Activated CD4-positive, CD25-positive, alpha-beta regulatory T cell treated with anti-CD3 and anti-CD28 coated beads, Interleukin-2, amount 50 U/mL, for 72 hours (primary cell): ENCODE measurements at places on chromosomes 13 and 19.

DNA sequence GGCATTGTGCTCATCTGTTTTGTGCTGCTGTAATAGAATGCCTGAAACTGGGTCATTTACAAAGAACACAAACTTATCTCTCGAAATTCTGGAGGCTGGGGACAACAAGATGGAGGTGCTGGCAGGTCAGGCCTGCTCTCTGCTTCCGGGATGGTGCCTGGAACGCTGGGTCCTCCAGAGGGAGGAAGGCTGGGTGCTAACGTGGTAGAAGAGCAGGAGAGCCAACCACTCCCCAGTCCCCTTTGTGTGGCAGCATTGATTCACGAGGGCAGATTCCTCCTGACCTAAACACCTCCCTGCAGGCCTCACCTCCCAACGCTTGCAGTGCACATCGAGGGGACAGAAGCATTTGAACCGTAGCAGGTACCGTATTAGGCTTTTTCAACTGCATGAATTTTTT is 34.1 kb upstream of the TFDP1 start:
- no peak for DNase-seq

DNA sequence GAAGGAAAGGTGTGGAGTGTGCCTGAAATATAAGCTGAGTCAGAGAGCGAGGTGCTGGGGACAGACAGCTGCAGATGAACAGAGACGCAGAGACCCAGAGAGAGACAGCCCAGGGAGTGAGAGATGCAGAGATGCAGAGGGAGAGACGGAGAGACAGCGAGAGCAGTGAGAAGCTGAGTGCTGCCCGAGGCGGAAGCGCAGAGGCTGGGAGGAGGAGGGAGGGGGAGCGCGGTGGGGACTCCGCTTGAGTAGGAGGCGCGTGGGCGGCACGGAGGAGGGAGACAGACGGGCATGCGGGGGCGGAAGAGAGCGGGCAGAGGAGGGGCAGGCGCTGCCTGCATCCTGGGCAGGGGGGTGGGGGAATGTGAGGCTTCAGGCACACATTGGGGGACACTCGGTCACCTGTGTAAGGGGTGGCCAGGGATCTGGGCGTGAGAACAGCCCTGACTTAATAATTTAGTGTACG is 25.7 kb downstream of the SLC8A2 start:
- DNase-seq = peak; percentile 63

- DNase-seq = no peak
Observed at GRCh38 chr19:51227966-51228365, 3.1 kb downstream of the CD33 start.

- DNase-seq = no peak
Observed at GRCh38 chr13:45895881-45896280, 44.3 kb upstream of the SIAH3 start.

DNA sequence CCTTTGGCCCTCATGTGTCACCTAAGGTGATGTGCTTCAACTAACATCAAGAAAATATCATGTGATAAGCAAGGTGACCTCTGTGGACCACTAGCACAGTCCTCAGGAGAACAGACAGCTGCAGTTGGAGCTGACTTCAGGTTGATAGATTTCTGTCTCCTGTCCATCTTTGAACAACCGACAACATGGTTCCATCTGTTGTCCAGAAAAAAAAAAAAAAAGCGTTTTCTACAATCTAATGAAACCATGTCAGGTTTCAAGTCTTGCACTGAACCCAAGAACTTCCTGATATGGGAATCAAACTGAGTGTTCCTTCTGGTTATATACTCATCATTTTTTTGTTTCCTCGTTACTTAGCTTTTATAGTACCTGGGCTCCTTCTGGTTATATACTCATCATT is 75.7 kb downstream of the LHFPL6 start:
- no peak for DNase-seq

- DNase-seq = no peak
Observed at GRCh38 chr13:111472083-111472482, 151.6 kb downstream of the TEX29 start.

- no peak for DNase-seq
Observed at GRCh38 chr13:80363890-80364503, 23.1 kb upstream of the SPRY2 start.

DNA sequence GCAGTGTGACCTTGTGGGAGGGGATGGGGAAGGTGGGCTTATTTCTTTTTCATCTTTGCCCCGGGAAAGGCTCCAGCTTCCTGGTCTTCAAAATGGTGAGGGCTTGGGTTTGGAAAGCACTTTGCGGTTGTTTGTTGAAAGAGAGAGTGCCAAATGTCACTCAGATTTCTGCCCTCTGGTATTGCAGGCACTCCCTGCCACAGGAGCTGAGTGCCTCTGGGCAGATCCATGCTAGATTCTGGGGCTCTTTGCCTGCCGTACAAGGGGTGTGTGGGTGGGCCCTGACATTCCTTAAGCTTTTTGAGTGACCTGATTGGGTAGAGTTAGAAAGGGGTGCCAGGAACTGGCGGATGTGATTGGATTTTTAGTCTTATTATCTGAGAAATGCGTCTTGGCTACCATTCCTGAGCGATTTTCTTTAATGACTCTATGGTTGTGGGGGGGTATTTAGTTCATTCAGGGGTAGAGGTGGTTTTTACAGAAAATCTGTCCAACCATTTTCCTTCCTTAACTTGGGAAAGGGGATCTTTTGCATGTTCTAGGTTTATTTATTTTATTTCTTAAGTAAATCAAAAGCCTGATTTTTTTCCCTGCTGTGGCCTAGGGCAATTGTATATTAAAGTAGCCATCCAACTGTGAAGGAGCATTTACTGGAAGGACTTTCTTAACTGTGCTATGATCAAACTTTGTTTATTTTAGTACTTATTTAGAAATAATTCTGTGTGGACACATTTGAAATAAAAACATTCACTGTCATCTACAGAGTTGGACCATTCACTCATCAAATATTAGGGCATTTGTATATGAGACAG is 3.2 kb downstream of the ARHGAP35 start:
- DNase-seq = no peak

- DNase-seq = no peak
Observed at GRCh38 chr19:39544226-39544903, 4.4 kb upstream of the EID2 start.

DNA sequence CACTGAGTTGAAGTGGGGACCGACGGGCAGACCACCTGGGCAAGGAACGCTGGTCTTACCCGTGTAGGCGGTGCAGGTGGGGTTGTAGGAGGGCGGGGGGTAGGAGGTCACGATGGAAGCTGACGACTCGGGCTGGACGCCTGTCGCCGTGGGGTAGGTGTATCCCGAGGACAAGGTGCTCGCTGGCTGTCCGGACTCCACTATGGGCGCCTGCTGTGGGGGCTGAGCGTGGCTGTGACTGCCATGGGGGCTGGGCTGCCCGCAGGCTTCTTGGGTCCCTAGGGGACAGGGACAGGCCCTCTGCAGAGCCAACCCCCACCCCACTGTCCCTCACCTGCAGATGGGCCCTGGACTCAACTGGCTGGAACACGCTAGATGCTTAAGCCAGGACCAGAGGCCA is 37.2 kb downstream of the ZFR2 start:
- DNase-seq = no peak

GRCh38 chr13:22801402-22802003 is 379.3 kb upstream of the SGCG start:
- no peak for DNase-seq

DNA sequence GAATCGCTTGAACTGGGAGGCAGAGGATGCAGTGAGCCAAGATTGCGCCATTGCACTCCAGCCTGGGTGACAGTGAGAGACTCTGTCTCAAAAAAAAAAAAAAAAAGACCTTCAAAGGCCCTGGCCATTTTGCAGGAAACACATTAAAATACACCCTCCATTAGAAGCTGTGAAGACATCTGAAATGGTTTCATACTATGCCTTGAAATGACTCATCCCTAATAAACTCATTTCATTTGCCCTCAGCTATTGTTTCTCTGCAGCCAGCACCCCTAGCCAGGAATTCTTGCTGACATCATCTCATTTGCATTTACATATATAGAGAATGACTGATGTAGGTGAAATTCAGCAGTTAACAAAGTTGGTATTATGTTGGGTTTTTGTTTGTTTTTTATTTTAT is 8.7 kb downstream of the EML2 start:
- DNase-seq = no peak

DNA sequence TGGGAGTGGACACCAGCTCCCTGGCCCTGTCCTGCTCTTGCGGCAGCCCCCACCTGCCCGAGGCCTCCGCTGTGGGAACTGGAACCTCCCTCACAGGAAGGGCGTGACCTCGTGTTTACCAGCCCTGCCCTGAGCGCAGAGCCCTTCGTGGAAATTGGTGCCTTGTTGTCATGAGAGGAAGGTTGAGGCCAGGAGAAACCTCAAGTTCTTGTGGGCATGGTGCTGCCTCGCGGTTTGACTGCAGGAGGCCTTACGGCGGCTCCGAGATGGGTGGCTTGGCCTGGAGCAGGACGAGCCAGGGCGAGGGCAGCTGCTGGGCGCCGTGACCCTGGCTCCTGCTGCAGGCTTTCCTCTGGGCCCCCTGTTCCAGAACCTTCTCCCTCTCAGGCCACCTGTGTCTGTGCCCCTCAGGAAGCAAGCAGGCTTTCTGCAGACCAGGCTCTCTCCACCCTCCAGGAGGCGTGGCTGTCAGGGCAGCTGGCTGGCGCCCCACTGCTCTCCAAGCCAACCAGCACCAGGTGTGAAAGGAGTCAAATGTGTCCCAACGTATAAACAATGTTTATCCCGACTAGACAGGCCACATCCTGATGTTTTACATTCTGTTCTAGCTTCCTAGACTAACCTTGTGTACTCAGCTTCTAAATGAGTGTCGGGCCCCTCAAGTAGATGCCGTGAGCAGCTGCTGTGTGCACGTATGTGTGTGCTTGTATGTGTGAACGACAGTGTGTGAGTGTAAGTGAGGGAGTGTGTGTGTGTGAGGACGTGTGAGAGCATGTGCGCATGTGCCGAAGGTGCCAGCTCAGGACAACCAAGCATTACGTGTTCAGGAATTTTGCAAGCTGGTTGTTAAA is 10.4 kb upstream of the RASA3 start:
- DNase-seq = peak; percentile 66

DNA sequence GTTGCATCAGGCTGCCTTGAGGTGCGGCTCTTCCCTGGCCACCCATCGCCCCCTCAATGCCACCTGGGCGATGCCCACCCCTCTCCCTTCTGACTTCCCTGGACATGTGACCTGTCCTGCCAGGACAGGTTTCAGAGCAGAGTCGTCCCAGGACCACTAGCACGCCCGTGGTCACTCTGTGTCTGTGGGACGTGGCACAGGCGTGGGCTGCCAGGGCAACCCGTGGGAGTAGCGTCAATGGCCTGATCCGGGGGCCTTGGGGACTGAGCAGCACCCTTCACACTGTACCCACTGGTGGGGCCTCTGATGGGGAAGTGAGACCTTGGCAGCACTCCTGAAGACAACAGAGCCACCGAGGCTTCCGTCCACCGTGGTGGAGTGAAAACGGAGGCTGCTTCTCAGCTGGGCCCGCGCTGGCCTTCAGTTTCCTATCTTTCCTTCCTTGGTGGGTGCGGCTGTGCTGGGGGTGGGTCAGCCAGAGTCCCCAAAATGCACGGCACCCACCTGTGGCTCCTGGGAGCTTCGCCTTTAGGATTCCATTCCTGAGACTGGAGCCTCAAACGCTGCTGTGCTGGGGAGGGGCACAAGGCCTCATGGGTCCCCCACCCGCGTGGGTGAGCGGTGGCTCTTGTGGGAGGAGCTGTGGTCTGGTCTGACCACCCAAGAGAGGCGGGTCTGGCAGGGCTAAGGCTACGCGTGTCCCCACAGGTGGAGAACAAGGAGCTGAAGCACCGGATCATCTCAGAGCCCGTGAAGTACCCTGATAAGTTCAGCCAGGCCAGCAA is 26.7 kb upstream of the TMEM255B start:
- no peak for DNase-seq

DNA sequence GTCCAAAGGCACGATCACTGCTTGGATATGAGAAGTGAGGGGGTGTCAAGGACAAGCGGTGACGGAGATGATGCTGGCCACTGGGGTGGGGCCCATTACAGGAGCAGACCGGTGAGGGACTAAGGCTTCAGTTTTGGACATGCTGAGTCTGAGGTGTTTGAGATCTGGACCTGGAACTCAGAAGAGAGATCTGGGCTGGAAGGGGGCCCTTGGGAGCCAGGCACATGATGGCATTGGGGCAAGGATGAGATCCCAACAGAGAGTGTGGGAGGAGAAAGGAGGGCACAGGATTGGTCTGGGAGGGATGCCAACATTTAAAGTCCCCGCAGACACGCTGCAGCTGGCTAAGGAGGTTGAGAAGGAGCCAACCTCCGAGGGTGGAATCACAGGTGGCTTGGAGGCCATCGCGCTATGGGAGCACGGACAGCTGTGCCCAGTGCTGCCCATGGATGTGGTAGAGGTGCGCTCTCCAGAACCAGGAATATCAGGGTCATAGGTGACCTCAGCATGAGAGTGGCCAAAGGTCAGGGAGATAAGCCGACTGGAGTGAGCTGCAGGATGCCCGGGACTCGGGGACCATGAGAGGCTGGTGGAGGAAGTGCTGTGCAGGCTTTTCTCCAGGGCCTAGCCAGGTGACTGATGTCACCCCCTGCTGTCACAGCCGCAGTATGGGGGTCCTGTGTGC is 21.8 kb downstream of the DHRS12 start:
- no peak for DNase-seq

- no peak for DNase-seq
Observed at GRCh38 chr13:96880419-96880818, 113.9 kb downstream of the OXGR1 start.

DNA sequence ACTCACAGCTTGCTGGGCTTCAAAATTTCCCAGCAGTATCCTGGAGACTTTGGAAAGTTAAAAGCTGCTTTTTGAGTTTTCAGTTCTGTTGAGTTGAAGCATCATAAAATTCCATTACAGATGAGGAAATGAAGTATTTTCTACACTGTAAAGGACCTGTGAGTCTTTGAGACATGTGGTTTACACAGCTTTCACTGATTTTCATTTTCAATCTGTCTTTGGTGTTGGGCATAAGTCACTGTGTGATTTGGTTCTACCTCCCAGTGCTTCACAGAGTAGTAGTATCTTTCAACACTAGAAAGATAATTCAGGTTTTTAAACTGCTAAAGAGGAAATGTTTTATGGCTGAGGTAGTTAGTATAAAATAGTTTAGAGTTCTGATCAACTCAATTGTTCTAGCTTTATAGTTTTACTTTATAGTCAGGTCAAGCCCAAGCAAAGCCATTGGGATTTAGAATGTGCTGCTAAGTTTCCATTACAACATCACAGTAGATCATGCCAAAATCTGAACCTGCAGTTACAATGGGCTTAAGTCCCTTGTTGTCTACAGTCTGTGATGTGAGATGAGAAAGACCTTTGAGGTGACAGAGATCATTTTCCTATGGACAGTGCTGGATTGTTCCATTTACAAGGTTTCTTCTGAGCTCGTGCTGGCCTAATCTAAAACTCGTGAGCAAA is 161.6 kb downstream of the FLT1 start:
- DNase-seq = no peak

- DNase-seq = no peak
Observed at GRCh38 chr13:67557642-67558241, 327.6 kb upstream of the PCDH9 start.

- no peak for DNase-seq
Observed at GRCh38 chr13:77784515-77784914, 87.0 kb downstream of the SLAIN1 start.

DNA sequence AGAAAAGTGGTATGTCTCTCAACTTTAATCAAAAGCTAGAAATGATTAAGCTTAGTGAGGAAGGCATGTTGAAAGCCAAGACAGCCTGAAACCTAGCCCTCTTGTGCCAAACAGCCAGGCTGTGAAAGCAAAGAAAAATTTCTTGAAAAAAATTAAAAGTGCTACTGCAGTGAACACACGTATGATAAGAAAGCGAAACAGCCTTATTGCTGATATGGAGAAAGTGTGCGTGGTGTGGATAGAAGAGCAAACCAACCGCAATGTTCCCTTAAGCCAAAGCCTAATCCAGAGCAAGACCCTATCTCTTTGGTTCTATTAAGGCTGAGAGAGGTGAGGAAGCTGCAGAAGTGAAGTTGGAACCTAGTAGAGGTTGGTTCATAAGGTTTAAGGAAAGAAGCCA is 96.4 kb downstream of the ZDHHC20 start:
- DNase-seq = no peak

- no peak for DNase-seq
Observed at GRCh38 chr19:5253406-5254110, 87.1 kb downstream of the PTPRS start.
